GM18507 (cell line): ENCODE measurements at places on chromosomes 3 and 15.

DNA sequence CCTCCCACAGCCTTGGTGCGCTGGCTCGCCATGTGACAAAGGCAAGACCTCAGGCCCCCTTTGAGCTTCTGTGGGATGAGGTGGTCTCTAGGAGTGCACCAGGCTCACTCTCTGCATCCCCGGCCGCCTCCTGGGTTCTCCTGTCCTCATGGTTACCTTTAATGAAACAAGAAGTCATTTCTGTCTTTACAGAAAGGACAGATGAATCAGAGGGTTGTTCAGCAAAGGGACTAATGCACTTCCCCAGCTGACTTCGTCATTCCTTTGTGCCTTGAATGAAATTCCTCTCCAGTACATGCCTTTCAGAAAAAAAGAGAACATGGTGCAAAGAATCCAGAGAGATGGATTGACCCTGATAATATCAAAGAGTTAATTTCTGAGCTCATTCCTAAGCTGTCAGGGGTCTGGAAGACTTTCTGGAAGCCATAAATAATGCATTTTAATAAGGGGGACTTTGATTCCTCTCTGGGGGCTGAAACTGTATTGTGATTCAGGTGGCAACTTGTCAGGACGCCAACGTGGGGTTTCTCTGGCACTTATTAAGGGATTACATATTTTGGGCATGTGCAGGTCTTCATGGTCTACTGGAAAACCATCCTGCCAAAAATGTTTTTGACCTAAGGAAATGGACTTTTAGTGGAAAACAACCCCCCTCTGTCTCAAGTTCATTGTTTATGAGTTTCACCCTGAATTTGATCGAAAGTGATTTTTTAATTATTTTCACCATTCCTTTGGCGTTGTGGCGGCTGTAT is 122.7 kb downstream of the FBLN2 start:
- DNase-seq = no peak

- DNase-seq = no peak
Measured at GRCh38 chr15:57696146-57696545, 10.4 kb upstream of the POLR2M start.

DNA sequence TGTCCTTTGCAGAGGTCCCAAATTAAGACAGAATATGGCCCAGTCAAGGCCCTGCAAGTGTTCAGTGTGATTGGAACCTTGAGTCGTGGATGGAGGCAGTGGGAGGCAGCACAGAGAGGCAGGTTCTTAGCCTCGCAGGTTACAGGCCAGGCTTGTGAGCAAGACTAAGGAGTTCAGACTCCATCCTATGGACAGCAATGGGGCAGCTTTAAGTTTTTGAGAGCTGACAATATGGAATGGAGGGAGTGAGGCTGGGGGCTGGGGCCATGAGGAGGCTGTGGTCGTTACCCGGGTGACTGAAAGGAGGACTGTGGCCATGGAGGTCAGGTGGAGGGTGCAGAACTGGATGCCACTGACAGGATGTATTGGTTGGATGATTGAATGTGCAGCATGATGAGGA is 74.1 kb upstream of the PRR23C start:
- DNase-seq = no peak

- DNase-seq = no peak
Measured at GRCh38 chr15:87489456-87489855, 767.1 kb downstream of the NTRK3 start.

- no peak for DNase-seq
Measured at GRCh38 chr3:116863822-116864589, 154.4 kb downstream of the TUSC7 start.
